ENCODE measurements at places on chromosomes 12 and 14. TPM values are rescaled to one million over a fixed set of nuclear protein-coding genes. Genes with fewer than 3 reads are reported as not detected.

DNA sequence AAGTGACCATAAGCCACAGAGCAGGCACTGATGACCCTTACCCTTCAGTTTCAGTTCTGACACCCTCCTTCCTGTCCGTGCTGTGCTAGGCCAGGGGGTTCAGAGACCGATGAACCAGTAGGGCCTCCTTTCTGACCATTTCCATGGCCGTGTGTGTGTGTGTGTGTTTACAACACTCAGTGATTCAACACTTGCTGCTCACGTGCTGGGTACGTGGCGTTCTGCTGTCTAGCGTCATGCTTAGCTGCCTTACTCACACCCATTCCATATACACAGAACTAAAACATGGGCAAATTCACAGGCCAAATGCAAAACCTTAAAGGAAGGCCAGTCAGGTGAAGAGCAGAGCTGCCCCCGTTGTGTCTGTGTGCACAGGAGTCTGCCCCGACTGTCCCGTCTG lies 67.5 kb downstream of the DNAH10 start:
- DNase-seq: no peak

- no peak for DNase-seq
Observed at GRCh38 chr12:53623548-53624385, 2.4 kb downstream of the ATF7 start.

GRCh38 chr12:48979602-48980388 lies 1.7 kb downstream of the WNT1 start:
- no peak for DNase-seq

Gene RAN
- total RNA-seq: 1,284 TPM

- DNase-seq: no peak
Observed at GRCh38 chr12:39426636-39427240, 16.2 kb downstream of the KIF21A start.

GRCh38 chr14:74896400-74896799 lies 14.7 kb downstream of the DLST start:
- DNase-seq: no peak
